HuH-7 (cell line): ENCODE measurements at places on chromosomes 5 and 9.

- DNase-seq, result no peak
Measured at GRCh38 chr5:166329149-166329800, 1962.2 kb upstream of the WWC1 start.

GRCh38 chr5:83752700-83753099 is 32.0 kb upstream of the HAPLN1 start:
- DNase-seq, result no peak

DNA sequence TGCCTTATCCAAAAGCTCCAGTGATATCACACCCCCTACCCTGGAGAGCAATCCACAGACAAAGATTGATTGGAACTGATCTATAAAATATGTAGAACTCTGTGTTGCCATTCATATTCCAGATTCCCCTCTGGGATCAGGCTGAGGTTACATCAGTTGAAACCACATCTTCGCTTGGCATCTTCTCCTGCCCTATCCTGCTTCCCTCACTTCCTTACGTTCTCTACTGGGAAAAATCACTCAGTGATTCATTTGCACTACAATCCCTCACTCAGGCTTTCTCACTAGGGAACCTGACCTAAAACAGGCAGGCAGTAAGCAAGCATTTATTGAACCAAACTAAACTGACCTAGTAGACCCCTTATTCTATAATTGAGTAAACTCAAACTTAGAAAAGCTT is 111.7 kb downstream of the ESM1 start:
- DNase-seq, result no peak

DNA sequence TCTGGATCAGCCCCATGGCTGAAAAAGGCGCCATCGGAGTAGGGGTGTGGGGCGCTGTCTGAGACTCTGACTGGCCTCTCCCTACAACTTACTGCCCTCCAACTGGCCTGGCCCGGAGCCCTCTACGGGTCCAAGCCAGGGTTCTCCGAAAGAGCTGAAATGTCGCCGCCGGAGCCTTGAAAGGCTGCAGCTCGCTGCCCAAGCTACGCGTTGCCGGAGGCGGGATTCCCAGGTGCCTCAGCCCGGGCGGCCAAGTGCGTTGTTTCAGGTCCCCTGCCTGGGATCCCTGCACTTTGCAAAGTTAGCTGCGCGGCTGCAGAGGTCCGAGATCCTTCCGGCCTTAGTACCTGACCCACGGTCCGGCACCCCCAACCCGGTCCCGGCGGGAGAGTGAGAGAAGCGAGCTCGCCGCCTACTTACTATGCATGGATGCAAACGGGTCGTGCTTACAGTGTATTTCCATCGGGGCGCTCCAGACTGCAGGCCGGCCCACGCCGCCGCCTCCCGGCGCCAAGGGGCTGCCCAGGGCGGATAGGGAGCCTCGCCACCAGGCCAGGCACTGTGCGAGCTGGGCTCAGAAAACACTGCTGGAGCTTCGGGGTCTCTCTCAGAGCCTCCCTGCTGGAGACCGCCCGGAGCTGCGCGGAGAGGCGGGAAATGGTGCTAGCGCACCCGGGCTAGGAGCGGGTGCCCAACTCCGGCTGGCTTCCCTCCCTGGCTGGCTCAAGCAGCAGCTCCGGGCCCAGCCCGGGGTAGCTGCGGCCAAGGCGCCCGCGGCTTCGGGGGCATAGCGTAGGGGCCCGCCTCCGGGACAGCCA is 7.7 kb downstream of the PAX5 start:
- DNase-seq, result no peak

- no peak for DNase-seq
Measured at GRCh38 chr5:6788956-6789649, 75.9 kb downstream of the TENT4A start.

GRCh38 chr5:1468247-1468612 is 23.0 kb upstream of the SLC6A3 start:
- DNase-seq, result peak; percentile 79

- DNase-seq, result no peak
Measured at GRCh38 chr5:139757727-139758509, 37.7 kb upstream of the PSD2 start.
